ENCODE measurements at places on chromosomes 12 and 14.
A peak's percentile ranks its signal among the peaks of the same experiment; 100 is the strongest.

- peak; percentile 56 for DNase-seq
Measured at GRCh38 chr12:2291182-2291832, 238.5 kb downstream of the CACNA1C start.

DNA sequence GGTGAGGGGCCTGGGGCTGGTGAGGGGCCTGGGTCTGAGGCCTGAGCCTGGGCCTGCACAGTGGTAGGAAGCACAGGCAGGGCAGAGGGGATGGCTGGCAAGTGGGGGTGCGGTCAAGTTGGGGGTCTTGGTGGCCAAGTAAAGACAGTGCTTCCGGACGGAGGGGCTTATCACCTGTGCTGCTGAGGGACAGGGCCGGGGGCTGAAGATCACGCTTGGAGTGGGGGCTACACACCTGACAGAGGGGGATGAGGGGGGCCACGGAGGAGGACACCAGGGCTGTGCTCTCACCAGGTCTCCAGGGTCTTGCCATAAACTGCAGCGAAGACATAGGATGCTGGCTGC lies 12.2 kb downstream of the TEDC1 start:
- DNase-seq: no peak

DNA sequence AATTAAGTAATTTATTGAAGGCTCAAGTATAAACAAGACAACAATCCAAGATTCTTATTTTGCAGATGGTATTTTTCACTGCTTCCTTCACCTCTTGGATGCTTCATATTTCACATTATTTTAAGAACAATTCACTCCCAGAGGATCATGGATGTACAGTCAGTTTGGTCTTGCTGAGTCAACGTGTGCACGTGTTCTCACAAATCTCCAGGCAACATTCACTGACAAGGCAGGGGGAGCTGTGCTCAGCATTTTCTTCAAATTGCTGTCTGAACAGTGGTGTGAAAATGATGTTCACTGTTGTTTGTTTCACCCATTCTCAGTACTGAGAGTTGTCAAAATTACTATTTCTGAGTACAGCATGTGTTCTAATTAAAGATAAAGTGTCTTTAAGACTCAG lies 118.3 kb upstream of the SLC38A4 start:
- DNase-seq: no peak

GRCh38 chr12:8052679-8053078 lies 13.5 kb downstream of the C3AR1 start:
- DNase-seq: no peak

GRCh38 chr12:12334367-12335040 lies 15.5 kb downstream of the MANSC1 start:
- DNase-seq: peak; percentile 77

- no peak for DNase-seq
Measured at GRCh38 chr12:131458048-131458374, 252.9 kb upstream of the SFSWAP start.

DNA sequence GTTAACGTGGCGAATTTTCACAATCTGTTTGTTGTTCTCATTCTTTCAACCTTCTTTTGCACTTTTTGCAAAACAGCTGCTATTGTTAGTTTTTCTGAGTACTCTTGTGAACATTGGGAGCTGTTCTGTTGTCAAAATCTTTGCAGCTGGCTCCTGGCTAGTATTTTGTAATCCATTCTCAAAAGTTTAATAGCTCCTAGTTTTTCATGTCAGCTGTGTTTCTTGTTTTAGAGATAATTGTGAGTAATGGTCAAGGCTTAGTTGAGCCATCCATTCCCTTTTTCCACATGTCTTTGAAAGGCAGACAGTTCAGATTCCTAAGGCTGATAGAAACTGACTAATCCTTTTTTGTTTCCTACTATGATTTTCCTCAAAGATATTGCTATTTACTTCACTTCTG lies 39.1 kb upstream of the CRADD start:
- DNase-seq: no peak

DNA sequence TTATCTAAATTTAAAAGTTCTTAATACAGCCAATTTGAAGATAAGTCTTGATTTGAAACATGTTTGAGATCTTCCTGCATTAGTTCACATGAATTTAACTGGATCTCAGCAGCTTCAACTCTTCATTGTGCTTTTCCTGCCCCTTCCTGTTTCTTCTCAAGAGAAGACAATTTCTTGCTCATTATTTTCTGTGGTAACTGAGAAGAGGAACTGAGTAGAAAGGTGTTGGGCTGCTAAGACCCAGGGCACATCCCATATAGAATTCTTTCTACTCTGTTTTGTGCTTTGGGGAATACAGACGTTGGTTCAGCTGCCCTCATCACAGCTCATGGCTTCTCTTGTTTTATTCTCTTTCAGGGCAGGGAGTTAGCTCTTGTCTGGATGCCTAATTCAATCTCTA lies 110.2 kb downstream of the SNAPC1 start:
- no peak for DNase-seq

GRCh38 chr14:63544591-63545299 lies 1.6 kb upstream of the PPP2R5E start:
- no peak for DNase-seq

DNA sequence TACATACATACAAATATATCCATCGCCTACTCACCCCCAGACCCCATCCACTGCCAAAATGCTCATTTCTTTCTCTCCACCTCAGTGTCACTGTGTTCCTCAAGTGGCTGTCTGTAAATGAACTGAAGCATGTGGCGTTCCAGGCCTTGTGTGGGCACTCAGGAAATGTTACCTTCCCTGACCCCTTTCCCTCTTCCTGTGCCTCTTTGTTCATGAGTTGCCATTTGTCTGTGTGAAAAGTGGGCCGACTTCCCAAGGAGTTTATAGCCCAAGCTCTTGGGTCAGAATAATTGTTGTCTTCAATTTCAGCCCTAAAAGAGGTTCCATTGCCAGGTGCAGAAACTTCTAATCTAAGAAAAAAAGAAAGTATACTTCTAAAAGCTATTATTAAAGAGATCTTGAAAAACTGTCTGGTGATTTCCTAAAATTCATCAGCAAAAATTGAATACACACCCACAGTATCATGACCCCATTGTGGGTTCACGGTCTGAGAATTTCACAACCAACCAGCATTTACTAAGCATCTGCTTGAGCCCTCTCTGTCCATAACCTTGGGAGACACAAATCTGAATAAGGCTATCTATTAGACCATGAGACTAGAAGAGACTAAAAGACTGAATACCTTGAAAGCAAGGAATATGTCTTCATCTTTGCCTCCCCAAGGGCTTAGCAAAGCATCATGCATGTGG lies 201.4 kb upstream of the EEA1 start:
- DNase-seq: no peak
